Hepatocyte (in vitro differentiated cells): ENCODE measurements at places on chromosomes 6 and 20.

DNA sequence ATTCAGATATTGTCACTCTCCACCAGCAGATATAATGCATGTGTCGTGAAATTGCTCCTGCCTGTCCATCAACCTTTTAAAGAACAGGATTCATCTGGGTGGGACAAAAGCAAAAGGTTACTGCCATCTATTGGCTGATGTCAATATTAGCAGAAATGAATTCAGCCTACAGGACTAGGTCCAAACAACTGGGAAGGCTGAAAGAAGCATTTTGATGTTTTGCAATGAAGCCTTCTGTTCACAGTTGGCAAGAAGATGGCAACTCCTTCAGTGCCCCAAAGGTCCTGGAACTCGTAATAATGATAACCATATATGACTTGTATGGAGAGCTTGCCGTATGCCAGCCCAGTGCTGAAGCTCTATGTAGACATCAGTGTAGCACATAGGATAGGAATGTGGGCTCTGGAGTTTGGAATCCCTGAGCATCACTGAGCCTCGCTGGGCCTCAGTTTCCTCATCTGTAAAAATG, 7.5 kb downstream of the BCAS1 start:
- DNase-seq = peak; percentile 61

DNA sequence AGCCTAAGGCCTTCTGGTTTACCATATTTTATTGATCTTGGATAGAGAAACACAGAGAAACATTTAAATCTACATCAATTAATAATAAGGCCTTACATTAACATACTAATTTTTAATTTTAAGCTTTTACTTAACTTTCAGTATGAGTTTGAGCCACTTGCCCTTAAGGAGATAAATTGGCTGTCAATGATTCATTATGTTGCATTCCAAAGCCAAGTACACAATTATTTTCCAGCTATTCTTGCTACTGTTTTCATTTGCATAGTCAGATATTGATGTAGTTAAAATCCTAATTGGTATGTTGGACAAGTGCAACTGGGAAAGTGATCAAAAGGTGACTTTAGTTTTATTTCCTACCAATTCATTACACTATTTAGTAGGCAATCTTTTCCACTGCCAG, 58.2 kb downstream of the MOCS1 start:
- no peak for DNase-seq

GRCh38 chr20:62952968-62953838, 694 bp downstream of the SLC17A9 start:
- peak; percentile 41 for DNase-seq

- DNase-seq = no peak
These were observed 9.4 kb upstream of the POU5F1 start for GRCh38 chr6:31179896-31180295.

DNA sequence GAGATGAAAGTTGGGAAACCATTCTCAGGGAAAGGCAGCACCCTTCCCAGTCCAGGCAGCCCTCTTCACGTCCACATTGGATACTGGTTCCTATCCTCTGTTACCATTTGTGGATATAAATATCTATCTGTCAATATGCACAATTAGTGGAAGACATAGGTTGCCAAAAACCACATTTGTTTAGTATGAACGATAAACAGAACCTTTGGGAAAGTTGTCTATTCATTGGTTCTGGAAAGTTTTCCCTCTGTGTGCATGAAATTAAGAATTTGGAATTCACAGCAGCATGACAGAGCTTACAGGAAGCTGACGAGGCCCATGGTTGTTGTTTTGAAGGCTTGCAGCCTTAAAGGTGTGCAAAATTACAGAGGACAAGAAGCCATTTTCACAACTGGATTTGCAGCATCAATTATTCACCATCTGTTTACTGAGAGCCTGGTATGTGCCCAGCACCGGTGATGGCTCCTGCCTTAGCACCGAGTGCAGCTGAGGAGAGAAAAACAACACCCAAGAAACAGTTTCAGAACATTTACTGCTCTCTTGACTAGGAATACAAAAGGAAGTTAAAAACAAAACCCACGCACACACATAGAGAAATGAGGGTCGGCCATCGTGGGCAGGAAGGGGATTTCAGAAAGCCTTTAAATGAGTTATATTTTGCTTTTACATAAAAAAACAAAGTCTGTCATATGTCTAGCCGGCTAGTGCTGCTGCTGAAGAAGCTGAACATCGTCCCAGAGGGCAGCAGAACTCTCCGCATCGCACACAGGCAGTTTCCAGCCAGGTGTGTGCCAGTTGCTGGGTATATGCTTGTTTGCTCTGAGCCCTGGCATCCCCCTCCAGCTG, 319.6 kb downstream of the FARS2 start:
- no peak for DNase-seq

DNA sequence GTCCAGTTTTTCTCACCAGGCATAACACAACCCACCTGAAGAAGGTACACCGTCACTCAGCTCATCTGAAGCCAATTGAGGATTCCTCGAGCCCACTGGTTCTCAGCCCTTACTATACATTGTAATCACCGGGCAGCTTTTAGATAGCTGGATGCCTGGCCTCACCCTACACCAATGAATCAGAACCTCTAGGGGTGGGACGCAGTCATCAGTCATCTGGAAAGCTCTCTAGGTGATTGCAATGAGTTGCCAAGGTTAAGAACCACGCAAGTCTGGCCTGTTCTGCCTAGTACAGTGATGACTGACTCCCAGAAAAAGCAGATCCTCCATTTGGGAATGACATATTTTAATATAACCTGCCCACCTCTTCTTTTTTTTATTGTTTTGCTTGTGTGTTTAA, 41.1 kb downstream of the MC3R start:
- DNase-seq = no peak

DNA sequence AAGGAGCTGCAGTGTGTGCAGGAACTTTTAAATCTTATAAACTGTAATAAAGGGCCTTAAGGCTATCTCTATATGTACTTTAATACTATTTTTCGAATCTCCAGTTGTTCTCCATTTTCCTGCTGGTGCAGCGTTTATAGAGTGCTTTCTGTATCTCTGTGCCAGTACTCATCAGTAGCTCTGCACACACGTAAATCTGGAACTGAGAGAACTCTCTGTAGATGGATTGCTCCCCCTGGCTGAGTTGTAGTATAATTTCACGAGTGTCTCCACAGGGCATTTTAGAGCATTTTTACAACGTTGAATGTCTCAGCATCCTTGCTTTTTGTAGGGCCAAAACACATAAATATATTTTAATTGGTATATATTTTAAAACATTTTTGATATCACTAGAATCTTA, 256.5 kb downstream of the TRDN start:
- DNase-seq = peak; percentile 60

GRCh38 chr6:132023490-132023889, 72.3 kb upstream of the CCN2 start:
- DNase-seq = no peak

- no peak for DNase-seq
These were observed 94.6 kb downstream of the SNAP25 start for GRCh38 chr20:10313215-10313614.

GRCh38 chr6:21118216-21118780, 475.3 kb upstream of the SOX4 start:
- DNase-seq = no peak

GRCh38 chr20:51221791-51222408, 199.0 kb upstream of the KCNG1 start:
- DNase-seq = peak; percentile 66

DNA sequence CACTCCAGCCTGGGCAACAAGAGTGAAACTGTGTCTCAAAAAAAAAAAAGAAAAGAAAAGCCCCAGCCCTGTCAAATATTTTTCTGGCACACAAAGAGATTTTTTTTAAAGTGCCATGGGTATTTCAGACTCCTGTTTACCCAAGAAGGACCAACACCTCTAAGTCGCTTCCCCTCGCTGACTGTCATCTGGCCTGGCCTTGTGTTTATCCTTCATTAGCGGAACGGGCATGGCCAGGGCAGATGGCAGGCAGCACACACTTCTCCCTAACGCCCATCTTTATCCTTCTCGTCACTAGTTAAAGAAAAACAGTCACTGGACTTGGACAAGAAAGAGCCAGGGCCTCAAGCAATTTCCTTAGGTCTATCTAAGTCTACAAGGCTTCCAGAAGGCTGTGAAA, 7.3 kb upstream of the CBFA2T2 start:
- no peak for DNase-seq

GRCh38 chr6:37221585-37222124, 35.9 kb upstream of the TBC1D22B start:
- DNase-seq = no peak

DNA sequence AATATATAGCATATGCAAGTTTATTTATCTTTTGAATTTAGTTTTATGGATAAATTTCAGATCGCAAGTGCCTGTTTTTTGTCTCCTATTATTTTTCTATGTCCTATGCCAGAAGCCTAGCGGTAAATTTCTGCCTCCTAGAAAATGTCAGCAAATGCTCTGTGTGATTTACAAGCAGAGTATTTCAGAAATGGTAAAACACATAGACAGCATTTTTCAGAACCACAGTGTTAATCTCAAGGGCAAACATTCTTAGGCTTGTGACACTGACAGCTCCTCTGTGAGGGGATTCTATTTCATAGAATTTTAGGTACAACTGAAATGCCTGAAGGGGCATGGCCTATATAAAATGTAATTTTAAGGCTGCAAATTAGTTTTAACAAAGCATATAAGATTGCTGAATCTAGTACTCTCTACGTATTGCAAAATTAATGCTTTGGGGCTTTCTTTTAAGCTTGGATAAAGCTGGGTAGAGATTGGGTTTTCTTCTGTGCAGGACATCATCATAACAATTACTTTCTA, 89.9 kb upstream of the PTCHD4 start:
- DNase-seq = no peak

DNA sequence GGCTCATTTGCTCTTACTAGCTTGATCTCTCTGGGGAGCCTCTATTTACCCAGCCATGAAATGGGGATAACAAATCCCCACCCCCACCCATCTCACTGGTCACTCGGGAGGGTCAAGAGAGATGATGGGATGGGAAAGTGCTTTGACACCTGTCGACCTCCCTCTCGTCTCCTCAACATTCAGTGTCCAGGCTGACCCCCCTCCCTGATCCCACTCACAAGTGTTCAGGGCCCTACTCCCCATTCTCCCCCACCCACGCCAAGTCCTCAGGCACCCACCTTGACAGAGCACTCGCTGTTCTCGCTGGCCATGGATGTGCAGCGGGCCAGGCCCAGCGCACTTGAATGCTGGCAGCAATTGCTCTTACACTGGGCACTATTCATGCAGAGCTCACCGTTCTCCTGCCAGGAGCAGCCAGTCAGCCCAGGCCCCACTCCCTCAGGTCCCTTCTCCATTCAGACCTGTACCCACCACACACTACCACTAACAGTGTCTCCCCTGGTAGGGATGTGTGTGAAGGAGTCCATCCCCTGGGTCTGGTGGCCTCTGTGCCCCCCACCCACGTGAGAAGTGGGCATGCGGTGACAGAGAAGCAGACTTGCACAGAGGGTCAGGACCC, 1.6 kb downstream of the CLPS start:
- no peak for DNase-seq

- DNase-seq = peak; percentile 86
These were observed 29.5 kb downstream of the SNX5 start for GRCh38 chr20:17938871-17939619.

DNA sequence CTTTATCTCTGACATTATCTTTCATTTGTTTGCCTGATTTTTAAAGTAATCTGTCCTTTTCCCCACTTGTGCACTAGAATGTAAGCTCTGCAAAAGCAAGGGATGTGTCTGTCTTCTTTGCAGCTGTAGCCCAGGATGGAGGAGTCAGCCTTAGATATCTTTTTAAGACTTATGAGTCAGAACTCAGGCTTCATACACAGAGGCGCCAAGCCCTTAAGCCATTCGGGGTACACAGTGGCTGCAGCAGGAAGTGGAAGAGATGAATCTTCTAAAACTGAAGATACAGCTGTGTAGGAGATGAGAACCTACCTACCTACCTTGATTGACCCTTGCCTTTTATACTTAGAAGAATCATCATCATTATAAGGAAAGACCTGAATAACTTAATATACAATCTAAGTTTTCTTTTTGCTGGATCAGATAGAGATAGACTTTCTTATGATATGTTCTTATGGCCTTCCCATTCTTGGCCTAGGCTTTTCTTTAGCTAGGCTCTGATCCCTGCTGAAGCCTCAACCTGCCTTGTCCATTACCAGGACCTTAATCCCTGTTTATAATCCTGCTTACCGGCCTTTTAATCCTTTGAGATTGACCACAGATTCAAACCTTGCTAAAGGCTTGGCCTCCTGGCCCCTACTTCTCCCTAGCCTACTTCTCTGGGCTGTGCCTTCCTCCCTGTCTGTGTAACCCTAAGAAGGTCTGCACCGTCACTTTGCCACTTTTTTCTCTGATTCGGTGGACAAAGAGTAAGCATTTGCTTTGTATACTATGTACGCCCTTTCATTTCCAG, 304.5 kb downstream of the PRL start:
- peak; percentile 61 for DNase-seq

GRCh38 chr6:77650098-77650663, 2.7 kb upstream of the MEI4 start:
- peak; percentile 69 for DNase-seq

GRCh38 chr6:134740473-134741199, 209.3 kb downstream of the ALDH8A1 start:
- no peak for DNase-seq

- DNase-seq = peak; percentile 80
These were observed 110.7 kb upstream of the PHACTR1 start for GRCh38 chr6:12605888-12606345.

GRCh38 chr6:144007478-144008119, 460 bp downstream of the PLAGL1 start:
- DNase-seq = peak; percentile 3

- no peak for DNase-seq
These were observed 712.7 kb downstream of the DHX35 start for GRCh38 chr20:39674842-39675241.

DNA sequence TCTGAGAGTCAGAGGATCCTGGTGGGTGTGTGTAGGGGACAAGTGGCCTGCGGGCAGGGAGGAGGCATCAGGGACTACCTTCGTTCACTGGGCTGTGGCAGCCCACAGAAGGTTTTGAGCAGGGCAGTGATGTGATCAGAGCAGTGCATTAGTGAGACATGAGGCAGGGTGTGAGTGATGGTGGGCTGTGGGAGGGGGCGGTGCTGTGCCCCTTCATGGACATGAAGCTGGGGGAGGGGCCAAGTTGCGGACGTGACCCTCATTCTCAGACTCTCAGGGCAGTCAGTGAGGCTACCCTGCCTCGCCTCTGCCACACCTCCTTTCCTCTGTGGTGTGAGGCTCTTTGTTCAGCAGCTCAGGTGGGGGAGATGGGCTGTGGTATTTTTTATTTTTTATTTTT, 142.2 kb upstream of the RNF24 start:
- no peak for DNase-seq

DNA sequence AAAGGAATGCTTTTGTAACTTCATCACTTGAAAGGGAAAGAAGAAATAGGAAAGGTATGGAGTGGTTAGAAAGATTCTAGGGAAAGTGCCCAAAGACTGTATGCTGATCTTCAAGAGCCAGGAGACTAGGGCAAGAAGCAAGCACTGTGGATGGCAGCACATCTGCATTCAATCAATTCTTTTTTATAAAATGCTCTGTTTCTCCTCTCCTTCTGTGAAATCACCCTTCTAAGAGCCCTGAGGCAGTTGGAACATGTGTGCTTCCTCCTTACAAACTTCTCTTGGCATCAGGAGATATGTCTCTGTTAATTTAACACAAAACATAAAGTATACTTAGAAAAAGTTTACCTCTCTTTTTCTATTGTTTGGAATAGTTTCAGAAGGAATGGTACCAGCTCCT, 1162.2 kb upstream of the GJE1 start:
- peak; percentile 53 for DNase-seq
